G401 (cell line): ENCODE measurements at places on chromosomes 1 and 21. TPM values are rescaled to one million over a fixed set of nuclear protein-coding genes. Genes with fewer than 3 reads are reported as not detected.

- no peak for DNase-seq
These were observed 38.9 kb downstream of the PLPP3 start for GRCh38 chr1:56540467-56540866.

DNA sequence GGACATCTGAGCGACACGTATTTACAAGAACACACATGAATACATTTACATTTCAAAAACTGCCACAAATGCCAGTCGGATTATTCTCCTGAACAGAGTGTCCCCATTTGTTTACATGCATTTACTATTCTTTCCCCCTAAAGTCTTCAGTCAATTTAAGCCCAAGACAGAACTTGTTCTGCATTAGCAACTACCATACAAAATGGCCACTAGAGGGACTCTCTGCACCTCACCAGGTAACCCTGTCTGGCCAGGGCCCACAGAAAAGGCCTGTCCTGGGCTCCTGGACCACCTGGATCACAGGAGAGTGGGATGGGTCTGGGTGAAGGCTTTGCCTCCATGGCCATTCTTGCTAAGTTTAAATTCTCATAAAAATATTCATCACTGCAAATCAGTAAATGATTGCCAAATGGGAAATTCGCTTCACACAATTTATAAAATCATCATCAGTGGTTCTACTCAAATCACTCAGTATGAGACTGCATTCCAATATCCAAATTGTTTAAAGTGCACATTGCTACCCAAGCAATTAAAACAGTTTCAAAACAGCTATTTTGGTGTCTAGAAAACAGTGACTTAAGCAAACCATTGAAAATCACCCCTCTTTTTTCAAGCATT lies 12.5 kb upstream of the GUCA2A start:
- DNase-seq: peak; percentile 74

DNA sequence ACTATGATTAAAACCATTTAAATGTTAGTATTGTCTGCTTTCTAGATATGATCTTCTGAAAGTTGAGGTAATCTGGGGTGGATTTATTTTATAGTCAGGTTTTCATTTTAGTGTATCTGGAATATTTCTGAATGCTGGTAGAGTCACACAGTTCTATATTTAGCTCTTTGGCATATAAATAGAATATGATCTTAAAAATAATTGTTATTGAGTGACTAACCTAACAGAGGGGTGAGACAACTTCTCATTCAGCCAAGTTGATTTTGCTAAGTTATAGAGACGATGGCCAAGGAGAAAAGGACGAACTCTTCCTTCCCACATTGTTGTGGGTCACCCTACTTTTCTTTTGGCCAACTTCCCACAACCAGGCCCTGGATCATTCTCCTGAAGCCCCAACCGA lies 7.2 kb upstream of the MT1HL1 start:
- no peak for DNase-seq

GRCh38 chr1:65151641-65152040 lies 3.6 kb downstream of the AK4 start:
- DNase-seq: no peak

TMEM269 gene
- total RNA-seq: 0.80 TPM in 1 of 2 replicates, not detected in the other

KRTAP21-2 gene
- not detected in 2 replicates for total RNA-seq
